ENCODE measurements at places on chromosomes 16 and 17.

- no peak for DNase-seq
Observed at GRCh38 chr17:42438600-42439567, 15.8 kb upstream of the CAVIN1 start.

DNA sequence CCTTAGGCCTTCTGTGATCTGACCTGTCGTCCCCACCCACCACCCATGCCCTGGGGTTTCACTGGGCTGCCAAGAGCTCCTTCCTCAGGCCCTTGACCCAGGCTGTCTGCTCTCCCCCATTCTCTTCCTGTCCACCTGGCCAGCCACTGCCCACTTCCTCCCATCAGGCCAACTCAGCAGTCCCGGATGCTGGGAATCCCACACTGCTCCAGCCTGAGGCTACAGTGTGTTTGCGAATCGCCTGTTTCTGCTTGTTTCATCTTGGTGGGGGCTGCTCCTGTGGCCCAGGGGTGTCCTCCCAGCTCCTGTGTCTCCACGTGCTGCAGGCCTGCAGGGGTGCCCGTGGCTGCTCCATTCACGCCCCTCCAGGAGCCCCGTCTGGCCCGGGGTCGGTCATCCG, 839 bp upstream of the METRN start:
- no peak for DNase-seq

GRCh38 chr16:55179852-55180585, 144.0 kb upstream of the IRX6 start:
- DNase-seq: no peak

DNA sequence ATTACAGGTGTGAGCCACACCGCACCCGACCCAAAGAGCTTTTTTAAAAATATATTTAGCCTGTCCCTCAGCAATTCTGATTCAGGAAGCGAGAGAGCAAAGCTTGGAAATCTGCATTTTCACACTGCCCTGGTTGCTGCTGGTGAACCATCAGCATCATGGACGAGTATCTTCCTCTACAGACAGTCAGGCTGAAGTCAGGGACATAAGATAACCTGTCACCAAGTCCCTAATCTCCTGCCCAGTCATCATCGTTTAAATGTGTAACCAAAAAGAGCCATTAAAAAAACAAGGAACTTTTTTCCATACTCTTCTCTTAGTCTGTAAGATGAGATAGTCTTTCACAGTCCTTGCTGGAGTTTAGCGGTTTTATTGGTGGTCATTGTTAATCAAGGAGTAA, 6.7 kb downstream of the PMM2 start:
- DNase-seq: no peak

- DNase-seq: no peak
Observed at GRCh38 chr17:70208825-70209555, 39.7 kb downstream of the KCNJ2 start.

GRCh38 chr17:34300652-34301370, 15.3 kb downstream of the CCL11 start:
- no peak for DNase-seq

DNA sequence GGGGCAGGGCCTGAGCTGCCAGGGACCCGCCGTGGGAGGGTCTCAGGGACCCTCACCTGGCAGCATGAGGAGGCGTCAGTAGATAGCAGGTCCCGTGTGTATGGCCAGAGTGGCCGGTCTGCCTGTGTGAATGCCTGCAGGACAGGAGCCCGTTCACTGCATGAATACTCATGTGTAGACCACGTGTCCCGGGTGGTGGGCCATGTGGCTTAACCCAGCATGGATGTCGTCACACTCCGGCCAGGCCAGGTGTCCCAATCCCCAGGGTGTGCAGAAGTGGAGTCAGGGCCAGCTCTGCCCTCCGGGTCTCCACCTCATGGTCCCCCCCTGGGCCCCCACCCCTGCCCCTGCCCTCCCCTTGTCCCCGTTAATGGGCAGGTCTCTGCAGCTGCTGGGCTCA, 53.7 kb downstream of the BAHCC1 start:
- no peak for DNase-seq

DNA sequence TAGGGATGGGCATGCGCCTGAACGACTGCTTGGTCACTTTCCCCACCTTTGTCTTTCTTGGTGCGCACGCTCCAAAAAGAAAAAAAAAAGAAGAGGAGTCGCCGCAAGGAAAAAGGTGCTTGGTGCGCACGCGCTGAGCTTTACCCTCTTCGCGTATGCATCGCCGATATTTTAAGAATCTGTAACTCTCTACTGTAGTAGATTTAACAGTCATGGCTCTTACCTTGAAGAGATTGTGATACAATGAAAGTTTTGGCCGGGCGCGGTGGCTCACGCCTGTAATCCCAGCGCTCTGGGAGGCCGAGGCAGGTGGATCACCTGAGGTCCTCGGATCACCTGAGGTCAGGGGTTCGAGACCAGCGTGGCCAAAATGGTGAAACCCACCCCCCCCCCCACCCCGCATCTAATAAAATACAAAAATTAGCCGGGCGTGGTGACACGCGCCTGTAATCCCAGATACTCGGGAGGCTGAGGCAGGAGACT, 609 bp upstream of the FXR2 start:
- DNase-seq: no peak

- peak; percentile 74 for DNase-seq
Observed at GRCh38 chr17:47703191-47703591, 9.2 kb downstream of the TBKBP1 start.

DNA sequence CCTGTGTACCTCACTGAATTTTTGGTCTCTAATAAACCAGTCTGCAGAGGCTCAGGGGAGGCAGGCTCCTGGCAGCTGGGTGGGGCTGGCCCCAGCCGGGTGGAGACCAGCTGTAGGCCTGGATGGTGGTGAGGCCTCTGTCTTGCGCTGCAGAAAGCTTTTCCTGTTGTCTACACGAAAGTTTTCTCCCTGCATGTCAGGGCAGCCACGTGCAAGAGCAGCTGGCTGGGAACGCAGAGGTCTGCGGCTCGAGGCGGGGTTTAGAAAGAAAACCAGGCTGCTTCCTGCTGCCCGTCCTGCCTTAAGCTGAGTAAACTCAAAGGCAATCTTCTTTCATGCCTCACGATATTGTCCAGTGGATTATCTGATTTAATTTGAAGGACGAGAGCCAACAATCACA, 2.4 kb downstream of the SERPINF1 start:
- DNase-seq: peak; percentile 8

GRCh38 chr17:3590231-3590630, 19.0 kb downstream of the TRPV1 start:
- no peak for DNase-seq

GRCh38 chr17:3594051-3594800, 15.0 kb downstream of the TRPV1 start:
- DNase-seq: no peak

DNA sequence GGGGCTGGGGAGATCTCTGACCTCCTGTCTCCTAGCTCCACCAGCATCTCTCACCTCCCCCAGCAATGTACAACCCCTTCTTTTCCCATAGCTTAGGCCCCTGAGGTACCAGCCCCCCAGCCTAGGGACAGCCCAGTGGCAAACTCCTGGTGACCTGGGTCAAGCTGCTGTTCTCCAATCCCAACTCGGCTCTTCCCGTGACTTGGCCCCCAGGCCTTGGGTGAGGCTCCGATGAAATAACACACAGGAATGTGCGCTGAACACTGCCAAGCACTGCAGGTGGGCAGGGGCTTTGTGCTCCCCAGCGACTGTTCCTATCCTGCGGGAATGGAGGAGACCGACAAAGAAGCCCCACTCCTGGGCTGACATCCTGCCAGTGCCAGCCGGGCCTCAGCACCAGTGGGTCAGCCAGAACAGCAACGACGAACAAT, 63.7 kb upstream of the AMZ2 start:
- DNase-seq: no peak

DNA sequence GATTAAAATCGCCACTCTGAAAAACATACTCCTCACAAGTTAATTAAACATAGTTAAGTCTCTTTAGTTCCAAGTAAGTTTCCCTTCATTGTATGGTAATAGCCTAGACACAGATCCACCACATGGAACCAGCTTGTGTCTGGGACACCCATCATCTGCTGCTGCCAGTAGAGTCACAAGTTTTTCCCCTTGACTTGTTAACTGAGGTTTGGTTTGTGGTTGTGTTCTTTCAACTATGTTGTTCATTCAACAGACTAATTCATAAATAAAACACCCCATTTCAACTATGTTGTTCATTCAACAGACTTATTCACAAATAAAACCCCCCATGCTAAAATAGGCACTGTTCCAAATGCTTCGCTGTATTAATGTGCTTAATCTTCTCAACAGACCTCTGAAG, 24.4 kb downstream of the YWHAE start:
- no peak for DNase-seq

- DNase-seq: no peak
Observed at GRCh38 chr16:19307587-19308241, 22.2 kb downstream of the CLEC19A start.

DNA sequence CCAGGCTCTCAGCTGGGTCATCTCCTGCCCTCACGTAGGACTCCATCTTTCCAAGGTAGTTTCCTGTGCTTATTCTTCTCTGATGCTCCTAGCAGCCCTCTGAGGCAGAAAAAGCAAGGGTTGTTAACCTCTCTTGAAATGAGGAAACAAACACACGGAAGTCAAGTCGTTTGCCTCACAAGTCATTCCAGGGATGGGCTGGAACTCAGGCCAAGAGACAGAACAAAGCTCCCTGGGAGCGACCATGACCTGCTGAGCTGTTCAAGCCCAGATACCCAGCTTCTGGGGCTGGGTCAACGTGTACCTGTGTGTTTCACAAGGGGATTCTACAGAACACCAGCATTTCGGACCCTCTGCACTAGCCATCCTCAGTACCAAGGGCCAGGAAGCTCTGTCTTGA, 28.1 kb downstream of the SRL start:
- DNase-seq: no peak

DNA sequence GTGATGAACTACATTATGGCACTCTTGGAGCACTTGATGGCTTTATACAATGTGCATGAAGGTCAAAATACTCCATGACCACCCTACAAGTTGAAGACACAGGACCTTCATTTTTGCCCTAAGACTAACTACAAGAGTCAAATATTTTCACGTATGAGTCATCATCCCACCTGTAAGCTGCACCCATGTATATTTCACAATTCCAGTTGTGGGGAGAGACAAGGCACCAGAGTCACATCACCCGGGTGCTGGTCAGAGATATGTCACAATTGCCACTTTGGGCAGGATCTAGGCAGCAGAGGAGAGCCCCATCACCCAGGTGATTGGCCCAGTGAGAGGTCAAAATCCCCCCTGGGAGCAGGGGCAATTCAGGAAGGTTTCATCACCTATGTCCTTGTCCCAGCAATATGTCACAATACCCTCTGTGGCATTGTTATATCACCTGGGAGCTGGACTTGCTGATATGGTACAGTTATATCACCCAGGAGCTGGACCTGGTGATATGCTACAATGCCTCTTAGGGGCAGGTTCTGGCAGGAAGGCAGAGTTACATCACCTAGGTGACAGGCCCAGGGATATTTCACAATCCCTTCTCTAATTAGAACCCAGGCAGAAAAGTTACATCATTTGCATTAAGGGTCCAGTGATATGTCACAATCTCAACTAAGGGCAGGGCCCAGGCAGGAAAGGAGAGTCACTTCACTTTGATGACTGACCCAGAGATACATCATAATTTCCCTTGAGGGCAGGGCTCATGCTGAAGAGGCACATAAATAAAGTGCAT, 1839.2 kb downstream of the TP53TG3F start:
- DNase-seq: no peak

DNA sequence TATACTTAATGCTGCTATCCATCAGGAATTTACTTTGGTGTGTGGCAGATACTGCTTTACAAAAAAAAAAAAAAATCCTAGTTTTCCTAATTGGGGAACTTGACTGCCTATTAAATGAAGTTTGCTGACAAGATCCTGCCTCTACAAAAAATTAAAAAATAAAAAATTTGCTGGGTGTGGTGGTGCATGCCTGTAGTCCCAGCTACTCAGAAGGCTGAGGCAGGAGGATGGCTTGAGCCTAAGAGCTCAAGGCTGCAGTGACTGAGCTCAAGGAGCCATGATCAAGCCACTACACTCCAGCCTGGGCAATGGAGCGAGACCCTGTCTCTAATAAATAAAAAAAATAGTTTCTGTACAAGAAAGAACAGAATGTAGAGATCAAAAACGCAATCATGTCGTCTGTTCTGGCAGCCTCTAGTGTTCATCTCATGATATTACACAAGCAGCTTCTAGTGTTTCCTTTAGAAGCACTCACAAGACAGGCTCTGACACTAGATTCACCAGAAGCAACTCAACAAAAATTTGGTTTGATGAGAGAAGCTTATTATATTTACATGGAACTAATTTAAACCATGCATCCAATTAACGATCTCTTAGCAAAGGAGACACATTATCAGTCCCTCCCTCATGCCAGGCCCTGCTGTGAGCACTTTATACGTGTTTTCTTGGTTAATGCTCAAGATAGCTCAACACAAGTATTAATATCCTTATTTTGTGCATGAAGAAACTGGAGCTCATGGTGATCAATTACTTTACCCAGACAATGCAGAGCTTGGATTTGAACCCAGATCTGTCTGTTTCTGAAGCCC, 6.8 kb upstream of the KRTAP17-1 start:
- no peak for DNase-seq

DNA sequence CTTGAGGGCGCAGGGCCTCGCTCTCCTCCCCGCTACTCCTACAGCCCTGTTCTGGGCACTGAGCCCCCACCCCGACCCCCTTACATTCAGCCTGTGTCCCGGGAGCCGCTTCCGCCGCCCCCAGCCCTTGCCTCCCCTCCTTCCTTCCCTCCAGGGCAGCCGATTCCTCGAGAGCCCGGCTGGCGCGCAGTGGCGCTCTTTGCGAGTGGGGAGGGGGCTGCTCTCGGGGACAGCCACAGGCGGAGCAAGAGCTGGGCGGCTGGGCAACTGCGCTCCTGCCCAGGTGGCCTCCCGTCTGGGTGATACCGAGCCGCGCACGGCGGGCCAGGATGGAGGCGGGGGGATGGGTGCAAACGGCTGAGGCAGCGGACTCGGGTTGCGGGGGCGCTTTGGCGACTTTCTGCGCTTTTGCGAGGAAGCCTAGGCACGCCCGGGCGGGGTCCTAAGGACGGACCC, 1.2 kb downstream of the MMP15 start:
- DNase-seq: no peak

DNA sequence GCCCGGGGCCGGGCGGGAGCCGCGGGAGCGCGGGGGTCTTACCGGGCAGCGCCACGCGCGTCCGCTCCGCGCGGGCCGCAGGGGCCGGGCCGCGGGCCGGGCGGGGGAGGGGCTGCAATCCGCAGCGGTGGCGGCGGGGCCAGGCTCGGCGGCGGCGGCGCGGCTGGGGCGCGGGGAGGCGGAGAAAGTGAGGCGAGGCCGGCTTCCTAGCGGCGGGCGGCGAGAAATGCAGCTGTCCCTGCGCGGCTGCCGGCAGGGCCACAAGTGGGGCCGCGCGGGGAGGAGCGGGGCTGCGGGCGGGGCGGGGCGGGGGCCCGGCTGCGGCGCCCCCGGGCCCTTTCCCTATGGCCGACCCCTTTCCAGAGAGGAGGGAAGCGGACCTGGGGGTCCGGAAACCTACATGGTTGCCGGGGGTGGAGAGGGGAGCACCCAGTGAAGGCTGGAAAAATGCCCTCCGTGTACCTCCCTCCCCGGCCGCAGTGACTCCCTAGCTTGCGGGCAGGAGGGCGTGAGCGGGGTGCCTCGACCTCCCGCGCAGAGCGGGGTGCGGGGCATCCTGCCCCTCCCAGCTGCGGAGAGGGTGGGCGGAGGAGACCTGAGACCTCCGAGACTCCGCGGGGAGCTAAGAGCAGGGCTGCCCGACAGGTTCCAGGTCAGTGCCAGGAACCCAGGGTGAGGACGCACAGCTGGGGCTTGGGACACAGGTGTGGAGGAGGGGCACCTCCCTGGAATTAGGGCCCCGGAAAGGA, at the start of gene CUEDC1:
Gene CUEDC1, minus strand, starts transcription at position 230 of the 749 bp plus-strand sequence. CDS start 69,848 bp downstream, outside the sequence.
- DNase-seq: peak; percentile 62

GRCh38 chr17:1234455-1234854, 35.8 kb upstream of the BHLHA9 start:
- DNase-seq: no peak

GRCh38 chr17:82104797-82105416, 6.9 kb upstream of the FASN start:
- no peak for DNase-seq

All from stimulated activated CD4-positive, alpha-beta T cell treated with anti-CD3 and anti-CD28 coated beads, Interleukin-2, amount 100 ng/mL, for 4 hours (primary cell).